ENCODE measurements at places on chromosomes 3 and 15.
A peak's percentile ranks its signal among the peaks of the same experiment; 100 is the strongest.

DNA sequence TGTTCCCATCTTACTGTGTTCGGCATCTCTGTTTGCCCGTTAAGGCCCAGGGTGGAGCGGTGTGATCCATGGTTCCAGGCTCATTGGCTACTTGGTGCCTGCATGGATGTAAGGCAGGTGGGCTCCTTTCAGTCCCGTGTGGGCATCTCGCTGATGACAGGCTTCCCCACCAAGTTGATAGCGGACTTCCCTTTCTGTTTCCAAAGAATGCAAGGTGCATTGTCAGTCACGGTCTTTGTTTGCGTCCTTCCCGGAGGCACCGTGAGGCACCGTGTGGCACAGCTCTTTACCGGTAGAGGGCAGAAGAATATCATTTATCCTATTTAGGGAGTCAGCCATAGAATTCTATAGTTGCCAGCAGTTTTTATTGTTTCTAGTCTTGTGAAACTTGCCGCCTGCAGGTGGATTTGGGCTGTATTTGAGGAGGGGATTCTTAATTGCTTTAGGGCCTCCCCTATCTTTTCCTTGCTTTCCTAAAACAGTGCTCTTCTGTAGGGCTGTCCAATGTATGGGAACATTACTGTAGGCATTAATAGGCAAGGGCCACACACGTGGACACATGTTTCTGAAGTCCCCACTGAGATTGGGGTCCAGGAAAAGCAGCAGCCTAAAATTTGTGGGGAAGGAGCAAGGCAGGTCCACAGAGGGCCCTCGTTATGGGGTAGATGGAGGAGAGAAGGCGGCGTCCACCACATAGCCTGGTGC lies 244.1 kb downstream of the SLCO3A1 start:
- peak; percentile 24 for DNase-seq

- no peak for DNase-seq
Observed at GRCh38 chr3:177904621-177905020, 631.6 kb upstream of the KCNMB2 start.

- peak; percentile 88 for DNase-seq
Observed at GRCh38 chr3:194364652-194365434, 4.7 kb downstream of the LRRC15 start.

DNA sequence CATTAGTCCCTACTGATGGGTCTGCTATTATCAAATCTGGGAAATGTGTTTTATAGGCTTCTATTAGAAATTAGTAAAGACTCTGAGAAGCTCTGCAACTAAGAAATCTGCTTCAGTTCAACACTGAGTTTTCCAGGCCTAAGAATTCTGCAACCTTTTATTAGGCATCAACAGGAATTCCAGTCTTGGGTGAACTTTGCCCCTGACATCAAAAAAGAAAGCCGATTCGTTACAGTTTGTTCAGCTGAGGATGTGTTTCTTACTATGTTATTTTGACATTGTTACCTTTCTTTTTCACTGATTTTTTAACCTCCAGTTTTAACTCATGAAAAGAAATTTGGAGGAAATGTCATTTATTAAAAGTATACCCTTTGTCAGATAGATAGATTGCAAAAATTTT lies 131.5 kb upstream of the KCNH8 start:
- DNase-seq = no peak

- DNase-seq = no peak
Observed at GRCh38 chr15:72872066-72872845, 88.7 kb upstream of the ADPGK start.

GRCh38 chr3:161560008-161560637 lies 63.5 kb downstream of the OTOL1 start:
- no peak for DNase-seq

DNA sequence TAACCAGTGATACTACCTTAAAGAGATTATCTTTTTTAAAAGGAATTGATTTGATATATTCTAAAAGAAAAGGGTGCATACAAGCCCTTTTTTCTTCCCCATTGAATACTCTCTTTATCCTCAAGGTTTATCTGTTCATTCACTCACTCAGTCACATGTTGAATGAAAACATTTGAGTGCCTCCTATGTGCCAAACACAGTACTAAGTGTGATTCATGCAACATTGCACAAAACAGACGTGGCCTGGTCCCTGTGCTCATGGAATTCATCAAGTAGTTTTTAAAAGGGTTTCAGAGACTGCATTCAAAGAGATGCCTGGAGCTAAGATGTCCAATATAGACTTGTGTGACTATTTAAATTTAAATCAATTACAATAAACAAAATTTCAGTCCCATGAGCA lies 462.2 kb upstream of the MDFIC2 start:
- DNase-seq = no peak

GRCh38 chr15:87365186-87365585 lies 891.4 kb downstream of the NTRK3 start:
- DNase-seq = no peak

GRCh38 chr3:156233876-156234275 lies 113.5 kb downstream of the KCNAB1 start:
- no peak for DNase-seq

- no peak for DNase-seq
Observed at GRCh38 chr3:45164056-45164455, 17.9 kb upstream of the CDCP1 start.

GRCh38 chr15:31398677-31399301 lies 72.2 kb downstream of the KLF13 start:
- no peak for DNase-seq

GRCh38 chr3:88882121-88882520 lies 225.3 kb upstream of the EPHA3 start:
- no peak for DNase-seq

- peak; percentile 18 for DNase-seq
Observed at GRCh38 chr3:150925751-150926201, 20.5 kb upstream of the MINDY4B start.

GRCh38 chr15:34861214-34861613 lies 65.9 kb upstream of the ACTC1 start:
- DNase-seq = no peak
